ENCODE measurements at places on chromosomes 5 and 9.
A peak's percentile ranks its signal among the peaks of the same experiment; 100 is the strongest.

GRCh38 chr5:142814122-142814521 lies 43.9 kb downstream of the ARHGAP26 start:
- no peak for DNase-seq

DNA sequence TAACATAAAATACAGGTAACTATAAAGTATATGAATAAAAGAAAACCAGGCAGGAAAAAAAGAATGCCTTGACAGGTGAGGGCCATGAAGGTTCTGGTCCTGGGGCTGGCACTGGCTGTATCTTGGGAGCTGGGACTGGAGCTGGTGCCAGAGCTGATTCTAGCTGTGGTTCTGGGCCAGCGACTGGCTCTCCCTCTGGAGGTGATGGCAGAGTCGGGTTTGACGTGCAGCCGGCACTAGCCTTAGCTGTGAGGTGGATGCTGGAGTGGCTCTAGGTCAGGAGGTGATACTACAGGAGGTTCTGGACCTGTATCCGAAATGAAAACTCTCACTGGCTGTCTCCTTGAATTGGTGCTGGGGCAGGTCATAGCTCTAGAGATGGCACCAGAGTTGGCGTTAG lies 22.3 kb downstream of the OBP2B start:
- DNase-seq, result no peak

GRCh38 chr5:622359-622758 lies 10.2 kb downstream of the CEP72 start:
- no peak for DNase-seq

DNA sequence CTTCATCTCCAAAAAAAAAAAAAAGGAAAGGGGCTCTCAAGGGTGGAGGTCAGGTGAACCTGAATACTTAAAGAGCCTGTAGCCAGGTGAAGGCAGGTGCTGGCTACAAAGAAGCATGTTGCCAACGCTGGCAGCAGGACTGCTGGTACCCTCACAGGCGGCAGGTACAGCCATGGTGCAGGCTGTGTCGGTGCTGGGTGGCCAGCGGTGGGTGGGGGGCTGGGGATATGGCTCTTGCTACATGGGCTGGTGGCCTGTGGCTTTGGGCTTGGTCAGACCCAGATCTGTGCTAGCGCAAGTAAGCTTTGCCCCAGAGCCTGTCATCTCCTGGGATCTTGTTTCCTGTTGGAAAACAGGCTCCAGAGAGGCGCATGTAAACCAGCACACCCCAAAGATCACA lies 86.3 kb upstream of the PHYKPL start:
- DNase-seq, result no peak

GRCh38 chr5:94545870-94546625 lies 72.4 kb downstream of the KIAA0825 start:
- DNase-seq, result no peak

DNA sequence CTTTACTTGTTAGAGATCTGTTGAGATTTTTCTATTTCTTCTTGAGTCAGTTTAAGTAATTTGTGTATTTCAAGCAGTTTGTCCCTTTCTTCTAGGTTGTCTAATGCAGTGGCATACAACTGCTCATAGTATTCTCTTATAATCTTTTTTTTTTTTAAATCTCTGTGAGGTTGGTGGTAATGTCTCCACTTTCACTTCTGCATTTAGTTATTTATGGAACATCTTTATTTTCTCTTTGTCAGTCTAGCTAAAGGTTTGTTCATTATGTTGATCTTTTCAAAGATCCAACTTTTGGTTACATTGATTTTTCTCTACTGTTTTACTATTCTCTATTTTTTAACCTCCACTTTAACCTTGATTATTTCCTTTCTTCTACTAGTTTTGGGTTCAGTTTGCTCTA lies 13.8 kb downstream of the FOXE1 start:
- no peak for DNase-seq

- DNase-seq, result no peak
Observed at GRCh38 chr5:113059232-113060040, 82.8 kb downstream of the DCP2 start.

- no peak for DNase-seq
Observed at GRCh38 chr5:122408592-122409224, 96.7 kb downstream of the SNCAIP start.

DNA sequence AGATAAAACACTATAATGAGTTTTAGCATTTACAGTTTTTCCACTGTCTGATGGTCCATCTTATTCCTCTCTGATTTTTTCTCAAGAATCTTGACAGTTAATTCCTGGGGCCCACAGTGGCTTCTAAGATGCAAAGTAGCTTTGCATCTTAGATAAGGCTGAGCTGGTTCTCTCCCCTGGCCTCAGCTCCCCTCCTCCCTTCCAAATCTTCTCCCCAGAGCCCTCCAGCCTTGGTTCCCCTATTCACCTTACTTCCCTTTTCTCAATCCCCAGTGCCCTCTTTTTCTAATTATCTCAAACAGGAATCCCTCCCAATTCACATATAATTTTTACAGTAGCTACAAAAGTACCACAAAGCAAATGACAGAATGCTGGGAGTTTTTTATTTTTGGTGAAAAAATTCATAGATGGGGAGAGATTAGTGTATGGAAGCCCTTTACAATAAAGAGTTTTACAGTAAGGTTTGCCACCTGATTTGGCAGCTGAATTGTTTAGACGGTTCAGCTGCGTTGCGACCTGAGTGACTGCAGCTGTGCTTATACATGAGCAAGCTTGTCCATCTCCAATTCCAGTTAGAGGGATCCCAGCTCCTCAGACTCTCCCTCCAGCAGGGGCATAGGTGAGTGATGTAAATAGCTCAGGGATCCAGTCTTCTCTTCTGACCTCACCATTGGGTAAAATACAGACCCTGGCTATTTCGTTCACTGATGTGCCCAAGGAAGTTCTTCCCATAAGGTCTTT lies 51.4 kb upstream of the CKMT2 start:
- DNase-seq, result no peak

DNA sequence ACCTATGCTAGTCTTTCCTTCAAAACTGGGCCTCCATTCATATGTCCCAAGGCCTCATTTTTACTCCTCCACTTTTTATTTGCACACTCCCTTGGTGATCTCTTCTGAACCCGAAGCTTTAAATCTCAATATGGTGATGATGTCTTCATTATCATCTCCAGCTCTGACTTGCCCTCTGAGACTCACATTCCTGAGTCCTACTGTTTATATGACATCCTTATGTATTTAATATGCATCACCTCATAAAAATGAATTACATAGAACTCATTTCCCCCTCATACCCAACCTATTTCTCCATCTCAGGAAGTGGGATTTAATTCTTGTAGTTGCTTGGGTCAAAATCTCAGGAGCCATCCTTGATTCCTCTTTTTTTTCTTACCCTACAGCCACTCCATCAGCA lies 473.0 kb downstream of the EBF1 start:
- no peak for DNase-seq

DNA sequence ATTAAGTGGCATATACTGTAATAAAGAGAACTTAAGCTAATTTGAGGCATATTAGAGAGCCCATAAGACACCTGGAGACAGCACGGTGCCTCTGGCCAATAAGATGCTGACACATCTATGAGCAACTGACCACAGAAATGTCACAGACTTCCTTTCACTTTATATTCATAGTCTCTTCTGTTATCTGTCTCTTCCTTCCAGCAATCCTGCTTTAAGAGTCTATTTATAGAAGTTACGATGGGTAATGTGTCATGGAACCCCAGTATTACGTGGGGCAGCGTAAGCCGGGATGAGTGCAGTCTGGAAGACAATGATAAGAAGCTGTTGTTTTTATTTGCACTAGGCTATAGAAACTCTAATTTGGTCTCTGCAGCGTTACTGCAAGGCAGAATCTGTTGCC lies 136.8 kb downstream of the CFAP90 start:
- DNase-seq, result no peak

- peak; percentile 85 for DNase-seq
Observed at GRCh38 chr5:17216176-17216973, 1.1 kb upstream of the BASP1 start.

DNA sequence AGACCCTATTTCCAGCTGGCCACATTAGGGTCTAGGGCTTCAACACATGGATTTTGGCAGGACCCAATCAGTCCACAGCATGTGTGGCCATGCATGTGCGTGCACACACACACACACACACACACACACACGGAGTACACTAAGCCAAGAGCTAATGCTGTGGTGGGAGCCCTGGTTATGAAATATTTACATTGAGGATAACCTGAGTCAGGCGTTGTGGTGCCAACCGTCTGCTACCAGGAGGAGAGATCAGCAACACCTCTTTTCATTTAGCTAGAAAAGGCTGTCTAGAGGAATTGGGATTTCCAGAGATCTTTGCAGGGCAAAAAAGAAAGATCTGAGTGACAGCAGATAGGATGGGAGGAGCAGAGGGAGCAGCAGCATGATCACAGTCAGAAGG lies 141.5 kb downstream of the TRPM3 start:
- DNase-seq, result no peak

DNA sequence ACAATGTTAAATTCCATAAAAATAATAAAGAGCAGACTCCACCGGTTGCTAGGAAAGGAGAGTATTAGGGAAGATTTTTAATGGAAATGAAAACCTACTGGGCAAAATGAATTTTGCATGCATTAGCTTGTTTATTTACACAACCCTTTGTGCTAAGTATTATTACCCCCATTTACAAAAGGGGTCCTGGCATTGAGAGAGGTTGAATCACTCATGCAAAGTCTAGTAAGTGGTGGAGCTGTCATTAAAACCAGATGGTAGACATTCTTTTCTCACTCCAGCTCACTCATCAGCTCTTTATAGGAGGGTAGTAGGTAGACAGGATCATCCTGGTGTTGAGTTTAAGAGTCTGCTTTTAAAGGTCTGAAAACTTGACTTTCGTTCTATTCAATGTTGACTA lies 395.1 kb downstream of the PLK2 start:
- DNase-seq, result no peak

GRCh38 chr5:58507715-58508114 lies 16.5 kb downstream of the GAPT start:
- no peak for DNase-seq

GRCh38 chr9:89793551-89793950 lies 188.7 kb downstream of the GADD45G start:
- no peak for DNase-seq

GRCh38 chr5:171074747-171075146 lies 212.9 kb downstream of the RANBP17 start:
- no peak for DNase-seq

- DNase-seq, result no peak
Observed at GRCh38 chr5:160363660-160364395, 6.6 kb downstream of the C1QTNF2 start.

DNA sequence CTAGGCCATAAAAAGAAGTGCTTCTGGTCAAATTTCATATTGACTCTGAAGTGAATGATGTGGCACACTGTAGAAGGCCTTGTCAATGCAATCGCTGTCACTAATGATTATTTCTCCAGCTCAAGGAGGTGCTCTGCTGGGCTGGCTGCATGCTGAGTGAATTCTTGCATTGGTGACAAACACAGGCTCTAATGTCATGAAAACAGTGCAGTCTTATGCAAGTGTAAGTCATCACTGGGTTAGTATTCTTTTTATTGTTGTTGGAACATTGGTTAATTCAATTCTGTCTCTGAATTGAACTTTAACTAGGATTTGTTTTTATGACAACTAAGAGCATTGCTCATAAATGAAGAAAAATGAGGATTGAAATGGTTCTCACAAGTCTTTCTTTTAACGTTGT lies 57.3 kb upstream of the CD180 start:
- no peak for DNase-seq

GRCh38 chr5:135457424-135458071 lies 5.4 kb upstream of the TIFAB start:
- DNase-seq, result no peak

DNA sequence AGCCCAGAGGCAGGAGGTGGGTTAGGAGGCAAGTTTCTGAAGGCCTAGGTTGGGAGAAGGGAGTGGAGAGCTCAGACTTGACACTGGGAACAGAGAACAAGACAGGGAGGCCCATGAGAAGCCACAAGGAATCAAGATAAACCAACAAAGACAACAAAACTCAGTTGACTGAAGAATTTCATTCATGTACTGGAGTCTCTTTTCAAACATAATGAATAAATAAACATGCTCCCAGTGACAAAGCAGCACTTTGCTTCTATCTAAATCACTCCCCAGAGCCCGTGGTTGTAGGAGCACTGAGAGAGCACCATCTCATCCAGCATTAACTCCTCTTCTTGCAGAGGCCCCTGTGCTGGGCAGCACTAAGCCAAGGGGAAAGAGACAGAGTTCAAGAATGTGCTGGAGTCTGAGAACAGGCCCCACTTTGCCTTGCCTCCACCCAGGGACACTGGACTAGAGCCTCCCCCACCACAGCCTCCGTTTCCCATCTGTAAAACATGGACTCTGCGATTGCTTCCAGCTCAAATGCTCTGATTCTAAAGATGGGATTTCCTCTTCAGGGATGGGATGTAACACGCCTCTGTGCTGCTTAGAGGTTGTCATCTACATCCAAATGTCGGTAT lies 282.0 kb downstream of the SPOCK1 start:
- no peak for DNase-seq

DNA sequence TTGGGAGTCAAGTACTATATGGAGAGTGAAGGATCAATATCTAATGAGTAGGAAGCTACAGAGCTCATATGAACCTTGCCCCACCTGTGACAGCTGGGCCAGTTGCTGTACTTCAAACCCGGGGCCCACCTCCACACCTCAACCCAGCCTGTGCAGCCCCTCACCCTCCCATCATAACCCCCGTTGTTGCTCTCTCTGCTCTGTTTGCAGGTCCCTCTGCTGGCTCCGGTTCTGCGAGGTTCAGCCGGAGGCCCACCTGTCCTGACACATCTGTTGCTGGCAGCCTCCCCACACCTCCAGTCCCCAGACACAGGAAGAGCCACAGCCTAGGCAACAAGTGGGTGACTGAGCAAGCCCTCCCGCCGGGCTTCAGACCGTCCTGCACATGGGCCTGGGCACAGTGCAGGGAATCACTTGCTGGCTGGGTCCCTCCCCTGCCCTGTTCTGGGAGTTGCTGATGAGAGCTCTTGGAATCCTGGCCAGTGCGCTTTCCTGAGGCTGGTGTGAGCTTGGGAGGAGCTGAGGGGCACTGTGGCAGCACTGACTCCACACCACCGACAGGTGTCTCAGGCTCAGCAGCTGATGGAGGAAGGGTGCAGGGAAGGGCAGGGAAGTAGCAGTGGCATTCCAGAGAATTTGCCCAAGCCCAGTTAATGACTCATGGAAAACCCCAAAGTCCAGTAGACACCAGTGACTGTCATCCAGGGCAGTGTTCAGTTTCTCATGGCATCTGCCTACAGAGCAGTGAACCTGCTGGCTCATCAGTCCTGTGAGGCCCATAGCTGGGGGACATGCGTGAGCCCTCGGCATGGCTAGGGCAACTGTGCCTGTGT lies 69.5 kb upstream of the GARNL3 start:
- DNase-seq, result no peak

DNA sequence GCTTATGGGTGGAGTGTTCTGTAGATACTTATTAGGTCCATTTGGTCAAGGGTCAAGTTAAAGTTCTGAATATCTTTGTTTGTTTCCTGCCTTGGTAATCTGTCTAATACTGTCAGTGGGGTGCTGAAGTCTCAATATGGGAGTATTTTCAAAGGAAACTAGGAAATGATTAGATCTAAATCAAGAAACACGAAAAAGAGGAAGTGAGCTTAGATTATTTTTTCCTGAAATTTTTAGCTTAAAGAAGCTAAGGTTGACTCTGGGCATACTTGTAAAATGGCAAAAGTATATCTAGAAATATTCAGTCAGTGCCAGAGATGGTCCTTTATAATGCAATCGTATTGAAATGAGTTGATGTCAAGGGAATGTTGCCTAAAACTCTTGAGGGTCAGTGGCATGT lies 313.5 kb downstream of the ICE1 start:
- no peak for DNase-seq
